ENCODE measurements at places on chromosomes 12 and 14.

- DNase-seq: no peak
Measured at GRCh38 chr12:129076441-129077320, 223.4 kb downstream of the GLT1D1 start.

DNA sequence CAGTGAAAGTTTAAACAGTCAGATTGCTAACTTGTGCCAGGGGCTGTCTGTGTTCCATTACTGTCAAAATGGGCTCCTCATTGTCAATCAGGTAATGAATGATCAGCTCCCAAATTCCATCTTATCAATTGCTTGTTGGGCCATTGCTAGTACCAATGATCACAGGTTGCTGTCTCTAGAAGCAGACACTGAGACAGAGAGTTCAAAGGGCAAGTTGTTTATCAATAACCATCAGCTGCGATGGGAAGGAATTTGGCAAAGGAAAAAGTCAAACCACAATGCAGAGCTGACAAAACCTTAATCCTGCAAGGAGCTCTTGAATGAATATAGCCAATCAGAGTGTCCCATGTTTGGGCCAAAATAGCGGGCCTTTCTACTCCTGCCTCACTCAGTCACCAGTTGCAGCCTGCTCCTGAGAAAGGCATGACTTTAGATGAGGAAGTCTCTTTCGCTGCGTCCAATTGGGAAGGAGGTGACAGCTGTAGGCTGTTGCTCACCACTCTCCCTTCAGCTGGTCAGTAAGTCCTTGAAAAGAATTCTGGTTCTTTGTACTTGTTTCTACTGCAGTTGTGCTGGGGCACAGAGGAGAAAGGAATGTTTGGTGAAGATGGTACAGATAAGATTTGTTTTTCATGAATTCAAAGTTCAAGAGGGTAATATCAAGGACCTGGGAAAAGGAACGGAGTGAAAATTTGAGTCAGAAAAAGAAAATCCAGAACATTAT is 179.2 kb upstream of the PDE3A start:
- DNase-seq: no peak

GRCh38 chr12:54984658-54985376 is at the start of gene TESPA1:
Gene TESPA1 (minus strand): TSS chr12:54984762. CDS start chr12:54974562, 10,200 bp downstream.
- DNase-seq: no peak

DNA sequence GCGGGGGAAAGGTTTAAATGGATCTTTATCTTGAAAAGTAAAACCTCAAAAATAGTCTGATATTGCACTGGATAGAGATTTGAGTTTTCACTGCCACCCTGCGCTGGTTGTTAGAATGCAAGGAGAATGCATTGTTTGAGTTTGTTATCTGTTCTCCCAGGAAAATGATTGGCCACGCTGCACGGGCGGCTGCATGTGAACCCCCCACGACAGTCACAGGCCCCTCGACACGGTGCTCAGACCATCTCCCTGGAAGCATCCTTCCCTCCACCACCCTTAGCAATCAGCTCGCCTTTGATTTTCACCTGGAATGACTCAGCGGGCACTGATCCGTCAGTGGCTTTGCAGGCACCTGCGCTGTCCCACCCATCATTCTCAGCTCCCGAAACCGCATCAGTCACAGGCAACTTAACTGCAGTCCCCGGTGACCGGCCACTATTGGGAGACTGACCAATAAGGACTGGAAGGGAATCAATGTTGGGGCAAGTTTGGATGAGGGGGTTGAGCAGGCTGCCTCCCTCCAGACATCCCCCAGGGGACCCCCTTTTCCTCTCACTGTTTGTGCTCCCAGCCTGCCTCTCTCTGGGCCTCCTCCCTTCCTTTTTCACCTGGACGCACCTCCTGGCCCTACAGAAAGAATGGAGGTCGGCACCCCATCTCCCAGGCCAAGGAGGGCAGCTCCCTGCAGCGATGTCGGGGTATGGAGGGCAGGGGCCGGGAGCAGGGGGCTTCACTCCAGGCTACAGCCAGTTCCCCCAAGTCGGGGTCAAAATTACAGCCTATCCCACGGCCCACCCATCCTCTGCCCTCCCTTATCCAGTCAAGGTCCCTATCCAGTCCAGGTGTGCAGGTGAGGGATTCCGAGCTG is 28.5 kb upstream of the C14orf180 start:
- no peak for DNase-seq

DNA sequence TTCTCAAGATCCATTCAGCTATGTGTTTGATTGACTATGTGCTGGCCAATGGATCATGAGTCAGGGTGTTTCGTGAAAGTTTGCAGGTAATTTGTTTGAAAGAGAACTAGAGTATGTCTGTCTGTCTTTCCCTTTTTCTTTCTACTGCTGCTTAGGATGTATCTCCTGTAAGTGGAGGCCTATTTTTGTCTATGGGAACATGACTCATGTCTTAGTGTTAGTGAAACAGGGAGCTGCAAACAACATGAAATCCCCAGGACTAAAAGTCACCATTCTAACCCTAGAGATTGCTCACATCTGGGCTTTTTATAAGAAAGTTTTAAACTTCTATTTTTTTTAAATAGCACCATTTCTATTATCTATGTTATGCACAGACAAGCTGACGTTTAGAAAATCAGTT is 333.0 kb downstream of the CCER1 start:
- no peak for DNase-seq

DNA sequence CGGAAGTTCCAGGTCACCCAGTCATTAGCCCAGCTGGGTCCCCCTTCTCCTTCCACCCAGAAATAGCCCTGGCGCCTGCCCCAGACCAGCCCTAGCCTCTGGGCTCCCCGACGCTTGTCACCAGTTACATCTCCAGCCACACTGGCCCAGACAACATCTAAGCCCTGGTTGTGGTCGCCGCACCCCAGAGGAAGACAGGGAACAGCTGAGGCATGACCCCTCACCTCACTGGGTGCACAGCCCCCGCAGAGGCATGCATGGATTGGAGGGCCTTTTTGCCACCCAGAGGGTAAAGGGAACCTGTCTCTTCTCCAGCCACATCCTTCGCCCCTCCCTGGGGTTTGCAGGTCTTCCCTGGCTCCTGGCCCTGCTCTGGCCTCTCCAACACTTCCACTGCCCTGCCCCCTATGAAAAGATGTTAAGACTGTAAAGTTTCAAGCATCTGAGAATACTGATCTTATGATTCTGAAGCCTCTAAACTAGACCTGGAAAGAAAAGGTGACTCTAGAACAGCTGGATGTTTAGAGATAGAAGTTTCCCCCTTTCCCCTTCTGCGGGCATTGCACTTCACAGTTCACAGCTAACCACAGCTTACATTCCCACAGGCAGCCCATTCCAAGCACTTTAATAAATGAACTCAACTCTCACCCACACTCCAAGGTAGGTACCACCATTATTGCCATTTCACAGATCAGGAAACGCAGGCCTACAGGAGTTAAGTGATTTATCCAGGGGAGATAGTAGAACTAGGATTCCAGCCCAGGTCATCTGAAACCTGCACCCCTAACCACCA is 14.7 kb downstream of the TMEM119 start:
- no peak for DNase-seq

DNA sequence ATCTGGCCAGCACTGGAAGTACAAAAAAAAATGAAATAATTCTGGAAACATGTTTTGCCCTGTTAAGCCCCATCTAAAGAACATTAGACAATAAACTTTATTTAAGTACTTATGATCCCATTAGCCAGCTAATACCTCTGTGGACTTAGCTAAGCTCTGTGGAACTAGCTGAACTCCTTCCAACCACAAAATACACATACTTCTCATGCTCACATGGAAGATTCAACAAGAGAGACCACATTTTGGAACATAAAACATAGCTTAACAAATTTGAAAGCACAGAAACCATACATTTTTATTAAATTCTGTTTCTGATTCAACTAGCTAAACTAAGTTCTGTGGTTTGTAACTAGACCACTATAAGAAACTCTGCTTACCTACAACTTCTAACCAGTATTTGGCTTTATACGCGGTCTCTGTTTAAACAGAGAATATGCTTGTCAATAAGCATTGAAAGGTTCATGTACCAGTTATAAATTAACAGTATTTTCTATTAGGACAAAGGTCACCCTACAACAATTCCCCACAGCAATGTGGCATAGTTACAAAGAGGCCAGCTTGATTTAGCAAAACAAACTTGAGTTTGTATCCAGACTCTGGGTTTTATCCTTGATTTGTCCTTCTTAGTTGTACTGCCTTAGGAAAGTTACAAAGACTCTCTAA is 300.1 kb downstream of the C12orf50 start:
- DNase-seq: no peak

GRCh38 chr12:28212182-28212581 is 21.9 kb downstream of the CCDC91 start:
- DNase-seq: no peak

GRCh38 chr12:45703942-45704341 is 25.6 kb upstream of the ARID2 start:
- DNase-seq: no peak

DNA sequence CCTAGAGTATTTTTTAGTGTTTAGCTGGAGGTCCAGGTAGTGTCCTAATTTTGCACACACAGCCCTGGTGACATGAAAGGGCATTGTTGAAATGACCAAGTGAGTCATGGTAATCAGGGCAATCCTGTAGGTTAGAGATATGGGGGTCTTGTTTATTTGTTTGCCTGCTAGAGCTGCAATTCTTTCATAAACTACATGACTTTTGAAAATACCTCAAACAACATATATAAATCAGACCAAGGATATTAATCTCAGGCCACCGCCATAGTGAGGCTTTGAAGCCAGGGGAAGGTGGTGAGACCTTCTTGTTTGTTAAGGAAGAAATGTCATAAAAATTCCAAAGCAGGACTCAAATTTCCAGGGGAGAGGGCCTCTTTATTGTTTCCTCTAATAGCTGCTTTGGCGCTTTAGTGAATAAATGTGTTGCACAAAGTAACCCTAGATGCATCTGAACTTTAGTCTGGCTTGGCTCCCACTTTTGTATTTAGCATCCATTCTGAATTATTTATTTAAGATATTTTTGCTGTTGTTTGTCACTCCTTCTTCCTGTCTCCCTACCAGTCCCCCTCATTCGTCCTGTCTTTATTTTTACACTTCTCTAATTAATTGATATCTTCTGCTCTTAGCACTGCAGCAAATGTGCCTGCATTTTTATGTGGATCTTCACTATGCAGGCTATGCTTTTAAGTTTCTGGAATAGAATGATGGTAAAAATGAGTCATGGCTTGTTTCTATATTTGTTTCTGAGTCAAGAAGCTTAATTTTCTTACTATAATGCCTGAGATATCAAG is 430.3 kb downstream of the RAD51B start:
- DNase-seq: no peak

GRCh38 chr12:53344824-53345485 is 8.8 kb upstream of the SP7 start:
- DNase-seq: peak; percentile 25

DNA sequence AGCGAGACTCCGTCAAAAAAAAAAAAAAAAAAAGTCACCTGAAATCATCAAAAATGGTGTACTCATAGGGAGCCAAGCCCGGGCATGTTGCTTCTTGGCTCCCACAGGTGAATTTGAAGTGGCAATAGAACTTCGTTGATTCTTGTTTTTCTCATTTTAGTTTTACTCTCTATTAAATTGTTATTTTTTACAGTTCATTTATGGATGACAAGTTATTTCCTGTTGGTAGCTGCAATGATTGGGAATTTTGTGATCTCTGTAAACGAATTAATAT is 1.3 kb downstream of the TM7SF3 start:
- no peak for DNase-seq

GRCh38 chr14:89833120-89833532 is 121.4 kb downstream of the EFCAB11 start:
- DNase-seq: no peak

Data from NCI-H1092 (cell line).